ENCODE measurements at places on chromosomes 3 and 15.

DNA sequence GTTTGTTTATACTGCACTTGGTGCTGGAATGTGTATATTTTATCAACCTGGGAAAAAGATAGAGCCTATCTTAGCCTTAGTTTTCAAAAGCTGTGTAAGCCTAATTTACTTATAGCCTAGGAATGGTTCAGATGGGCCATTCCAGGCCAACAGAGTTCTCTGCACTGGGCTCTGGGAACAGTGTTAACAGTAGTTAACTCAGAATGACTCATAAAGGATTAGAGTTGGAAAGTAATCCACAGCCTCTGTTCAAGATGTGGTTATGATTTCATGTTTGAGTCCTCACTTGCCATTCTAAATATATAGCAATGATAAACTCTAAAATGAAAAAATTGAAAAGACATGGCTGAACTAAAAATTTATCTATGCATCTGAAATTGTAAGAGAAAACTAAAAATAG is 22.6 kb upstream of the PEX5L start:
- no peak for DNase-seq

- DNase-seq, result no peak
Observed at GRCh38 chr3:157059661-157060060, 100.3 kb downstream of the CCNL1 start.

DNA sequence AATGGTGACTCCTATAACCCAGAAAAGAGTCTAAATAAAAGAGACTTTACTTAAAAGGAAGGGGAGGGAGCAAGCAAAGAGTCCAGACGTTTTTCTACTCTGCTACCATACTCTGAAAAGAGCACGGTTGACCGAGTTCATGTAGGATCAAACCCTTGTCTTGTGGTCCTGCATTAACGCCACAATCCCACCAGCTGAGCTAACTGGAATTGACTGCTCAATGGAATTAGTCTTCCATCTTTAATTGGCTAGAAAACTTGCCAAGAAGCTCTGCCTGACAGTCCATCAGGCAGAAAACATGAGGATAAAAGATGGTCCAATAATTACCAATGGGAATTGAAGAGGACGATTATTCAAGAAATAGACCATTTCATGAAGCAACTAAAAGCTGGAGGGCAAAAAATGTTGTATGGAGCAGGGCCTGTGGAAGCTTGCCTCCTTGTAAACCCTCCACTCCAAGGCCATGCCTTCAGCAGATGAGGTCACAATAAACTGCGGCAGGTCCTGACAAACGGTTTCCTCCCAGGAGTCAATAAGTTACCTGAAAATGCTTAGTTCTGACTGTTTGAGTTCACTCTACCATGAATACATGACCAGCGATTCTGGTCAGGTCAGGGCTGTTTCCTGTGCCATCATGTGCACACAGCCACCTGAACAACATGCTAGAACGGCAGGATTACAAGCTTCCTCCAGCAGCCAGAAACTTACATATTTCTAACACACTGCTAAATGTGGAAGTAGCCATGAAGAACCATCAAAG is 35.6 kb upstream of the ARHGEF3 start:
- no peak for DNase-seq

DNA sequence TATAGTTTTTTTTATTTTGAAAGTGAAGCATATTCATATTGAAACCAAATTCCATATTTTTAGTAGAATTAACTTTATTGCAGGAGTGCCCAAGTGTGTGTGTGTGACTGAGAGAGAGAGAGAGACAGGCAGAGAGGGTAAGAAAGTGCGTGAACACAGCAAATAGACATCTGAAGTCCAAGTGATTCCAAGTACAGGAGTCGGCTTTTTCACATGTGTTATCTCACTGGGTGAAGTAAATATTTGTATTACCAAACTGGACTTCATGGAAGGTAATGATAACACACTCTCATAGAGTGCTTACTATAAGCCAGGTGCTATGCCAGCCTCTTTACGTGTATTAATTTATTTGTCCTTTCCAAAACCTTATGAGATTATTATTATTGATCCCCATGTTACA is 12.0 kb downstream of the PARP14 start:
- DNase-seq, result no peak

DNA sequence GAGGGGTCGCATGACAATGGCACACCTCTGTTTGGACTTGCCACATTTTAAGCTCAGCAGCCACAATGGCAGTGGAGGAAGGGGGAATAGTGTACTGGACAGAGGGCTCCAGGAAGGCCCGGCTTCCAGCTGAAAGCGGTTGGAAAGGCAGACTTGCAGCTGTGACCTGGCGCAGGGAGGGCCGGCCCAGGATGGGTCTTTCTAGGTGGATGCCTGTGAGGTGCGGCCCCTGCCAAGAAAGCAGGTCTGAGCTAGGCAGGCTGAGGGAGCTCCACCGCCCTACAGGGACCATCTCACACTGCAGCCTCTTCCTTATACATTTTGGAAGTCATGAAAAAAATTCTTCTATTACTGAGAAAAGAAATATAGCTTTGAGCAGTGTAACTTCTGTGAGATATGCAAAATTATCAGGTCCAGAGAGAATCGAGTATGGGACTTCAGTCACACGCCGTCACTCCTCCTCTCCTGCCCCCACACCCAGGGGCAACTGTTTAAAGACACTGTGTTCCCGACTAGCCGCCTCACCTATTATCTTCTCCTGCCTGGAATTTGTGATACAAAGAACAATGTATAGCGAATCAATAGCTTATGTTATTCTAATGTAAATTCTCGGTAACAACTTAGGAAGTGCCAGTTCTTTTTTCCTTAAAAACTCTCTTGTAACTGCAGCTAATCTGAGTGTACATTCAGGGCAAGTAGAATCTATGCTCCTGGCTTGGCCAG is 331.0 kb downstream of the OCA2 start:
- no peak for DNase-seq

DNA sequence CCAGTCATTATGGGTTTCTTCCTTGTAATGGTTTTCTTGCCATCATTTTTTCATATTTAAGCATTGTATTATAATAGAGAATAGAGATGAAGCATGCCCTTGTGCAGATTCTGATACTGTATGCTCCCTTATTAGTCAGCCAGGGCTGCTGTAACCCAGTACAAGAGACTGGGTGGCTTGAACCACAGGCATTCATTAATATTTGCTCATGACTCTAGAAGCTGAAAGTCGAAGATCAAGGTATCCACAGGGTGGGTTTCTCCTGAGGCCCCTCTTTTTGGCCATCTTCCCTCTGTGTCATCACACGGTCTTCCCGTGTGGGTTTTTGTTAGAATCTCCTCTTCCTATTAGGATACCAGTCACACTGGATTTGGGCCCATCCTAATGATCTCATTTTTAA is 74.5 kb downstream of the FOXP1 start:
- no peak for DNase-seq

DNA sequence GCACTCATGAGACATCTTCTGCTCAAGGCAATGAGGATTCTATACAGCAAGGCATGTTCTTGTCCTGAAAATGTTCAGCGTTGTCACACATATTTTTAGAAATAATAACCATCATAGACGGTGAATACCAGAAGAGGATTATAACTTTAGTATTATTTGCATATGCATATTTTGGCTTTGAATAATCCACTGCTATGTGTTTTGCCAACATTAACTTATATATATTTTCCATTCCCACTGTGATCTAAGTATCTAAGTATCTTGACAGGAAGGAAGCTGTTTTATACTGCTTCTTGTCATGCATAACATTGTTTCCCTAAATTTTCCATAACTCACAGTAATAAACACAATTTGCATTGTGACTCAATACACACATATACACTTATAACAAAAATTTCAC is 509.5 kb downstream of the TBL1XR1 start:
- no peak for DNase-seq

- no peak for DNase-seq
Observed at GRCh38 chr3:107985496-107985895, 105.3 kb downstream of the CD47 start.

- peak; percentile 21 for DNase-seq
Observed at GRCh38 chr3:157436583-157437291, at the start of gene PTX3. TSS of gene PTX3 (plus strand) at chr3:157436850. CDS start at chr3:157436934, 84 bp downstream.

DNA sequence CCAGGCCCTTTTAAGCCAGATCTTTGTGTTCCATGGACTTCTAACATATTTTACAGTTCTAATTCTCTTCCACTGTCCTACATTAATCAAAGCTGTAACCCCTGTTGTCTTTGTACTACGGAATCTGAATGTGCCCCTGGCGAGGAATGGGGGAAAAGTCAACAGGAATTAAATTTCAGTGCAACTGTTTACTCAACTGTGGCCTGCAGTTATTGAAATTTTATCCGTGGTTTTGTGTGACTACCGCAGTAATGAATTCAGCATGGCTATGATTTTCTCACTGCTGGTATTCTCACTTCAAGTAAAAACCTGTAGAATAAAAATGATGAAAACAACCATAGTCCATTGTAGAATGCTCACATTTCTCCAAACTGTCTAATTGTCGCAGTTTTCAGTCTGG is 388.0 kb downstream of the FOXP1 start:
- DNase-seq, result no peak

DNA sequence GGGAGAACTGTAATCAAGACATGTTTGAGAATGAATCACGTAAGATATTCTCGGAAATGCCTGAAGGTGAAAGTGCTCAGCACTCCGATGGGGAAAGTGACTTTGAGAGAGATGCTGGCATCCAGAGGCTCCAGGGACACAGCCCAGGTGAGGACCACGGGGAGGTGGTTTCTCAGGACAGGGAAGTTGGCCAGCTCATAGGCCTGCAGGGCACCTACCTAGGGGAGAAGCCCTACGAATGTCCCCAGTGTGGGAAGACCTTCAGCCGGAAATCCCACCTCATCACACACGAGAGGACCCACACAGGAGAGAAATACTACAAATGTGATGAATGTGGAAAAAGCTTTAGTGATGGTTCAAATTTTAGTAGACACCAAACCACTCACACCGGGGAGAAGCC is 19.8 kb downstream of the ZSCAN2 start:
- no peak for DNase-seq

GRCh38 chr3:123688241-123688747 is 103.4 kb upstream of the HACD2 start:
- DNase-seq, result no peak

- DNase-seq, result no peak
Observed at GRCh38 chr3:45873036-45873435, 13.3 kb upstream of the CCR9 start.

DNA sequence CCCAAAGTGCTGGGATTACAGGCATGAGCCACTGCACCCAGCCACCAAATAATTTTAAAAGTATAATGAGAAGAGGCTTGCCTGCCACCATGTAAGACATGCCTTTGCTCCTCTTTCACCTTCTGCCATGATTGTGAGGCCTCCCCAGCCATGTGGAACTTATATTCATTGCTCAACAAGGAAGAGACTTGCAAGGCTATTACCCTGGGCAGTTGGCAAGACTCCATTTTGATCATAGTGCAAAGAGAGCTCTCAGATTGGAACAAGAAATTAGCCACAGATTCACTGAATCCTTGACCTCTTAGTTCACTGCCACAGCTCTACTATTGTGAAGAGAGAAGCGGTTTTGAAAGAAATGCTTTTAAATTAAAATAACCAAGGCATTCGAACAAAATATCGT is 6.1 kb downstream of the SCAP start:
- DNase-seq, result no peak

DNA sequence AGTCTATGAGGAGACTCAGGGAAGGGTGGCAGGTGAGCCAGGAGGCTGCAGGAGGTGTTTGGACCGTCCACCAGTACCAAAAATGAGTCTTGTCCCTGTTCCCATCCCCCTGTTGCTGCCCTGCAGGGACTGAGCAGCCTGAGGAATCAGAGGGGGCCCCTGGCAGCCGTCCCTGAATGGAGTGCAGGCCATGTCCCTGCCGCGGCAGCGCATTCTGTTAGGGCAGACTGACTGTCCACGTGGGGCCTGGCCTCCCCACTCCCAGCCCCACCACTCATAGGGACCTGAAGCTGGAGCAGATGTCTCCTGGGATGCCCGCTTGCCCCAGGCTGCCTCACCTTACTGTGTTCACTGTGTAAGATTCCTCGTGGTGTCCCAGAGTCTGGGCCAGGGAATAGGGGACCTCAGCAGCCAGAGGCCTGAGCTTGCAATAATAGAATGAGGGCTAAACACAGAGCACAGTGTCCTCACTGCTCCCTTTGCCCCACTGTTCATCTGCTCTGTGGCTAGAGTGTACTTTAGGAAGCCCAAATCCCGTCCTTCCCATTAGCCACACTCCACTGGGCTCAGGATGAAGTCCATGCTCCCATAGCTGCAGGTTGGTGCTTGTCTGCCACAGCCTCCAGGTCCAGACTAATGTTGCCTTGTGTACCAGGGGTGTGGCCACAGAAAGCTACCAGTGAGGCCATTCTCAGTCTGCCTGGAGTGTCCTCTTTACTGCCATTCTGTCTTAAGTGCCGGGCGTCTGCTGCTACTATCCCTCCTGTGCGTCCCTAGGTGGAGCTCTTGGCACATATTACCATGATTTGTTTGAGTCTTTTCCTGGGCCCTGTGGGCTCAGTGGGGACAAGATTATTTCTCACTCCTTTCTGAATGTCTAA is 63.2 kb downstream of the HCN4 start:
- DNase-seq, result no peak

GRCh38 chr3:58704745-58705144 is 38.2 kb upstream of the FAM3D start:
- DNase-seq, result no peak

- DNase-seq, result no peak
Observed at GRCh38 chr15:77886805-77887448, 190.6 kb downstream of the TBC1D2B start.

GRCh38 chr3:49492969-49493368 is 22.9 kb downstream of the DAG1 start:
- DNase-seq, result no peak

DNA sequence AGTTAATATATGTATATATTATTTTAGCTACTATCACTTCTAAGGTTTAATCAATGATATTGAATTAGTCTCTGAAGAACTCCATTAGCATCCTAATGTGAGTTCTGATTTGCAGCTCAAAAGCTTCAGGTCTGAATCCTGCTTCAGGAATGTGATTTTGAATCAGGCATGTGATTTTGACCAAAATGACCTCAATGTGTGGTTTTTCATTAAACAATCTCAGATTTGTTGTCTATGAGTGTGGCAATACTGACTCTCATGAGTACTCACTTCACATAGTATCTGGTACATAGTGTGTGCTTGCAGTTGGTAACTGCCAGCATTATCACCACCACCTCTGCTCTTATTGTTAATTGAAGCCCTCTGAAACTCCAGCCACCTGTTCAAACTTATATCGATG is 251.0 kb downstream of the KCNH8 start:
- DNase-seq, result no peak

DNA sequence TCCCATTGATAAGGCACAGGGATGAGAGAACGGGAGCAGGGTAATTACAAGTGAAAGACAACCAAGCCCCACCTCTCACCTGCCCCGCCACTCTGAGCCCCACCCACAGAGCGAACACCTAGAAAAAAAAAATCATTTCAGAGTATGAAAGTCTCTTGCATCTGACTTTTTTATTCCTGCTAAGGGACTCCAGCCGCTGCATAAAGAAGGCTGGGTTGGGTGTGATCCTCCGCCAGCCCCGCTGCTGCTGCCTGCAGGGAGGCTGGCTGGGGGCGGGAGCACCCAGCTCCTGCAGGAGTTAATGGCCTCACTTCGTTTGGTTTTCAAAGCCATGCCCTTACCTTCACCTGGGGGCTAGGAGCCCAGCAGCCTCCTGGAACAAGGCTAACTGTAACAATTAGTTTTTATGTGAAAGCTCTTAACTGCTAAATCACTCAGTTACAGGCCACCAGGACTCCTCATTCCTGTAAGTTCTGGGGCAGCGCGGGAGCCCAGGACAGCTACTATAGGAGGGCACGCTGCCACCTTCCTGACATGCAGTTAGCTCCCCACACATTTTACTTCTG is 78.0 kb upstream of the SNRPA1 start:
- DNase-seq, result no peak

GRCh38 chr3:193665370-193665989 is 72.5 kb downstream of the OPA1 start:
- DNase-seq, result no peak
